NCI-H1092 (cell line): ENCODE measurements at places on chromosomes 12 and 14.

- no peak for DNase-seq
These were observed 74.9 kb downstream of the CRADD start for GRCh38 chr12:93751864-93752610.

- no peak for DNase-seq
These were observed 25.6 kb downstream of the MNAT1 start for GRCh38 chr14:60760209-60760608.

- no peak for DNase-seq
These were observed 153.7 kb upstream of the IGF1 start for GRCh38 chr12:102633981-102634605.

GRCh38 chr14:33910435-33910834, 40.4 kb downstream of the EGLN3 start:
- no peak for DNase-seq

DNA sequence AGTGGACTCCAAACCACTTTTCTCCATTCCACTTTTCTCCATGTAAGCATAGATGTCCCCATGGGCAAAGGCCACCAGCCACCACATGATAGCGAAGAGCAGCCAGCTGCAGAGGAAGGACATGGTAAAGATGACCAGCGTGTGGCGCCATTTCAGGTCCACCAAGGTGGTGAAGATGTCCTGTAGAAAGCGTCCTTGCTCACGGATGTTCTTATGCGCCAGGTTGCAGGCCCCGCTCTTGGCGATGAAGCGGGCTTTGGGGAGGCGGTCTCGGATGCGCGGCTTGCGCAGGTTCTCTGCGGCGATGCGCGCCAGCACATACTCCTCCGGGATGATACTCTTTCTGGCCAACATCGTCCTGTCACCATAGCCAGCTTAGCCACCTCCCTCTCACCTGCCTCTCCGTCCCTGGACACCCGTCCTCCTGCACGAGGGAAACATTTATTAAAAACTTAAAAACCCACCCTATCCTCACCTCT, 1.2 kb downstream of the KCNJ8 start:
- no peak for DNase-seq

- peak; percentile 79 for DNase-seq
These were observed 11.5 kb upstream of the NT5DC3 start for GRCh38 chr12:103852498-103852997.

DNA sequence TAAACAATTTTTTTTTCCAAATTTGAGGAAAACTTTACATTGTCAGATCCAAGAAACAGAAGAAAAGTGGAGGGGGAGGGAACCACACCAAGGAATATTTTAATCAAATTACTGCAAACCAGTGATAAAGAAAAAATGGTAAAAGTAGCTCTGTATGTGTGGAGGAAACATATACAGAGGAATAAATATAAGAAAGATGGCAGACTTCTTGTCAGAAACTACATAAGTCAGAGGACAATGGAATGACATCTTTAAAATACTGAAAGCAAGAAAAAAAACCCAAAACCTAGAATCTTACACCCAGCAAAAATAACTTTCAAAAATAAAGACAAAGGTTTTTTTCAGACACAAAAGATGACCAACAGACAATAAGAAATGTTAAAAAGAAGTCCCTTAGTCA, 10.2 kb upstream of the LLPH start:
- no peak for DNase-seq
